ENCODE measurements at places on chromosomes 3 and 15. TPM values are rescaled to one million over a fixed set of nuclear protein-coding genes. Genes with fewer than 3 reads are reported as not detected.

The ZNF80 gene
- total RNA-seq = not detected

The MELTF gene
- 7.5 TPM for total RNA-seq

The ACOX2 gene
- total RNA-seq = 9.1 TPM

The KY gene
- 0.16 TPM for total RNA-seq

The PLSCR2 gene
- not detected for total RNA-seq

The PCSK6 gene
- 0.32 TPM for total RNA-seq

The NEIL1 gene
- total RNA-seq = 1.6 TPM

The RTP3 gene
- total RNA-seq = not detected

The GP5 gene
- 0.24 TPM for total RNA-seq

The ITIH4 gene
- total RNA-seq = not detected

The ZDHHC3 gene
- total RNA-seq = 73.9 TPM

The IGSF10 gene
- 3.7 TPM for total RNA-seq

The FAM174B gene
- 0.16 TPM for total RNA-seq

The SLC28A1 gene
- not detected for total RNA-seq

The P2RY1 gene
- 8.8 TPM for total RNA-seq

The DLL4 gene
- 3.1 TPM for total RNA-seq

The IL5RA gene
- total RNA-seq = not detected

The XCR1 gene
- not detected for total RNA-seq

The SLC6A11 gene
- not detected for total RNA-seq

The CHRNA7 gene
- total RNA-seq = 1.2 TPM

The WDR93 gene
- total RNA-seq = under 0.01 TPM

The STT3B gene
- total RNA-seq = 96.8 TPM

The SNX4 gene
- total RNA-seq = 18.5 TPM

The CMTM8 gene
- 3.3 TPM for total RNA-seq

The DUOX1 gene
- total RNA-seq = not detected

The HCN4 gene
- not detected for total RNA-seq

The LIPH gene
- total RNA-seq = under 0.01 TPM

The PCLAF gene
- total RNA-seq = 66.2 TPM

The SLC9C1 gene
- 0.26 TPM for total RNA-seq

The RFT1 gene
- total RNA-seq = 15.9 TPM

The CX3CR1 gene
- total RNA-seq = 0.08 TPM

The SNX22 gene
- total RNA-seq = 0.40 TPM

The FAM131A gene
- 35.3 TPM for total RNA-seq

The CALML4 gene
- total RNA-seq = 0.39 TPM

The UACA gene
- 56.5 TPM for total RNA-seq

Data from epithelial cell of alveolus of lung (primary cell).